ENCODE measurements at places on chromosomes 3 and 15.

DNA sequence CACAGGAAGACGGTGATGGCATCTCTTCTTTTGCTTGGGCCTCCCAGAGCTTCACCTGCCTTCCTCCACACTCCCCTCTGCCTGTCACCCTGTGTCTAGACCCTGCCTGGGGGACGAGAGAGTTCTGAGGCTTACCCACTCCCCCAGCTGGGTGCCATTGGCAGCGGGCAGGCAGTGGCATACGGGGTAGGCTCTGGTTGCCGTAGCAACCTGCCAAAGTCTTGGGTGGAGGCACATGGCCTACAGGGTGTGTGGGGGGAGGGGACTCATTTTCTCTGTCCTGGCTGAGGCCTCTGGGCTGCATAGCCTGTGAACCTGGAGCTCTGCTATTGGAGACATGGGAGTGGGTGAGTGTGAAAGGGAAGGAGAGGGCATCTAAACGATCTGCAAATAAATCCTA lies 4.4 kb downstream of the INSYN1 start:
- DNase-seq: no peak

GRCh38 chr3:71873093-71873611 lies 88.2 kb upstream of the PROK2 start:
- DNase-seq: no peak

DNA sequence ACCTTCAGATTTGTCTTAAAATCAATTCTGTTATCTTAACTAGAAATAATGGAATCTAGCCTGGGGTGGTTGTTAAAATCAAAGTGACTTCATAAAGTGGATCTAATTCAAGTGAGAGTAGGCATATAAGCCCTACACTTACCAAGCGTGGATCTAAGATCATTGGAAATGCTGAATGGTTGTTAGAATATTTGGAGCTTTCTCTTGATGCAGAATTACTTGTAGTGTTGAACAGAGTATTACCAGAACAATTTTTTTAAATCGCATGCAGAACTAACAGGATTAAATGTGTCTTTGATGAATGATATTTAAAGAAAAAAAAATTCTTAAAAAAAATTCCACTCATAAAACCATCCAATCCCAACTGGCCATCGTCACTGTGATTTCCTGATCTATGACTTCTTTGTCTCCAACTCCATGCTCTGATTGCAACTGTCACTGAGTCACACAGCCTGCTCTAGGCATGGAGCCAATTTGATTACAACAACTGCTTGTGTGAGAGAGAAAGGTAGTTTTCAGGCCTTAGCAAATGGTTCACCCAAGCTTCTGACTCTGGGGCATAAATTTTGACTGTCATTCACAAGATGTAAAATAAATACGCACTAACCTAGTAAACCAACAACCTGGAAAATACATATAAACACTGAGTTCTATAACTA lies 25.9 kb upstream of the SPRED1 start:
- no peak for DNase-seq

- DNase-seq: no peak
Observed at GRCh38 chr15:31257286-31257685, 69.3 kb upstream of the KLF13 start.

DNA sequence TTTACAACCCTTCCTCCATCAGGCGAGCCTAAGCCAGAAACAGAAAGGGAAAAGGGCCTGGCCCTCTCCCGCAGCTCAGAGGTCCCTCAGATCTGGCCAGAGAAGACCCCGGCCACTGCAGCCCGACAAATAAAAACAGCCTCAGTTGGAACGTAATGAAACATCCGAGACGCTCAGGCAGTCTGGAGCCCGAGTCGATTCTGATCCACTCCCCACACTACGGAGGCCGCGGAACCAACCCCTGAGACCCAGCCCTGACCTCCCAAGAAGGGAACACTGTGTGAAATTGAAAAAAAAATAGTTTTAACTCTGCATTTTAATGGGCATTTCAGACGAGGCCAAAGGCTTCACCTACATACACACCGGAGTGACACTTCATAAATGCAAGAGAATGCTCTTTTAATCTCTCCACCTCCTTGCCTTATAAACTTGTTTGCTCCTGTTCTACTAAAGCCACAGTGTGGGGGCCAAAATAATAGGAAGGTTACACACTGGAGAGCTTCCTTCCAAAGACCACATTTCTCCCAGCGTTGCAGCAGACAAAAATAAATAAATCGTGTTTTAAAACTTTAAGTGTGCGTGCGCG lies 3.7 kb downstream of the MEIS2 start:
- DNase-seq: no peak

DNA sequence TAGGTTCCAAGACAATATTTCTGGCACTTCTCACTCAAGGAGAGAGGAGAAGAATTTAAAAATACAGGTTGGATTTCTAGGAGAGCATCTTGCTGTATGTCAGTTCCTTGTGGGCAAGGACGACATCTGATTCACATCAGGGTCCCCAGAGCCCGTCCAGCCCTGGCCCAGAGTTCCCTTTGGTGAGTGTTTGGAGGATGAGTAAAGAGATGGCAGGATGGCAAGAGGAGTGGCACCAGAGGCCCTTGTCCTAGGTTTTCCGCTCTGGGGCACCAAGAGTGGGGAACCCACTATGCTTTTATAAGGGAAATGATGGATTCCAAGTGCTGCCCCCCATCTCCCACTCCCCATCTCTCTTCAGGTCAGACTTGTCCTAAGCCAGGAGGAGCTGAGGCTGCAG lies 181.8 kb downstream of the TBC1D2B start:
- DNase-seq: no peak

DNA sequence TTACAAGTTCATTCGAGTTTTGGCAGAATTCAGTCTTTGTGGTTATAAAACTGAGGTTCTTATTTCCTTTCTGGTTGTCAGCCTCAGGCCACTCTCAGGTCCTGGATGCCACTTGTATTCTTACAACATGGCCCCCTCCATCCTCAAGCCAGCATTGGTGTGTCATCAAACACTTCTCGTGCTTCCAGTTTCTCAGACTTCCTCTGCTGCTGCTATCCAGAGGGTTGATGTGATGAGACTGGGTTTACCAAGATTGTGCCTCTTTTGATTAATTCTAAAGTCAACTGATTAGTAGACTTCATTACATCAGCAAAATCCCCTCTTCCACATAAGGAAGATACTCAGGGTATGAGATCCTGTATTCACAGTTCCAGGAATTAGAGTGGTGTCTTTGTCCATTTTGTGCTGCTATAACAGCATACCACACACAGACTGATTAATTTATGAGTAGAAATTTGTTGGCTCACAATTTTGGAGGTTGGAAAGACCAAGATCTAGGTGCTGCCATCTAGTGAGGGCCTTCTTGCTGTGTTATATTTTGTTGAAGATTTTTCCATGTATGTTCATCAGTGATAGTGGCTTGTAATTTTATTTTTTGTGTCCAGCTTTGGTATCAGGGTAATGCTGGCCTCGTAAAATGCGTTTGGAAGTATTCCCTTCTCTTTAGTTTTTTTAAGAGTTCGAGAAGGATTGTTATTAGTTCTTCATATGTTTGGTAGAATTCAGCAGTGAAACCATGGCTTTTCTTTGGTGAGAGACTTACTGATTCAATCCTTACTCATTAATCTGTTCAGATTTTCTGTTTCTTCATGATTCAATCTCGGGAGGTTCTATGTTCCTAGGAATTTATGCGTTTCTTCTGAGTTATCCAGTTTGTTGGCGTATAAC lies 11.1 kb downstream of the LRCH3 start:
- DNase-seq: no peak
